ENCODE measurements at places on chromosomes 16 and 17.

- DNase-seq: no peak
These were observed 584.7 kb downstream of the WWOX start for GRCh38 chr16:78684030-78684611.

DNA sequence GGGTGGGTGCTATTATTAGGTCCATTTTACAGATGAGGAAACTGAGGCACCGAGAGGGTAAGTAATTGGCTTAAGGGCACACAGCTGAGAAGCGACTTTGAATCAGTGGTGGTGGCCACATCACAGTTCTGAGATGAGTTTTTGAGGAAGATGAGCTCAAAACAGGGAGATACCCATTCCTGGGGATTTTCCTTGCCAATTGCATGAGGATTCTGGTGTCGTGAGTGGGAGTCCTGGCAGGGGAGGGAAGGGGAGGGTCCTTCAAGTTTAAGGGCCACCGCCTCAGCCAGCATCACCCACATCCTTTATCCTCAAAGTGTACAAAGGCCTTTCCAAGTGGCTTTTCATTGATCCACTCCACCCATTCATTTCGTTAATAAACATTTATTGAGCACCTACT lies 45.3 kb downstream of the IL21R start:
- no peak for DNase-seq

DNA sequence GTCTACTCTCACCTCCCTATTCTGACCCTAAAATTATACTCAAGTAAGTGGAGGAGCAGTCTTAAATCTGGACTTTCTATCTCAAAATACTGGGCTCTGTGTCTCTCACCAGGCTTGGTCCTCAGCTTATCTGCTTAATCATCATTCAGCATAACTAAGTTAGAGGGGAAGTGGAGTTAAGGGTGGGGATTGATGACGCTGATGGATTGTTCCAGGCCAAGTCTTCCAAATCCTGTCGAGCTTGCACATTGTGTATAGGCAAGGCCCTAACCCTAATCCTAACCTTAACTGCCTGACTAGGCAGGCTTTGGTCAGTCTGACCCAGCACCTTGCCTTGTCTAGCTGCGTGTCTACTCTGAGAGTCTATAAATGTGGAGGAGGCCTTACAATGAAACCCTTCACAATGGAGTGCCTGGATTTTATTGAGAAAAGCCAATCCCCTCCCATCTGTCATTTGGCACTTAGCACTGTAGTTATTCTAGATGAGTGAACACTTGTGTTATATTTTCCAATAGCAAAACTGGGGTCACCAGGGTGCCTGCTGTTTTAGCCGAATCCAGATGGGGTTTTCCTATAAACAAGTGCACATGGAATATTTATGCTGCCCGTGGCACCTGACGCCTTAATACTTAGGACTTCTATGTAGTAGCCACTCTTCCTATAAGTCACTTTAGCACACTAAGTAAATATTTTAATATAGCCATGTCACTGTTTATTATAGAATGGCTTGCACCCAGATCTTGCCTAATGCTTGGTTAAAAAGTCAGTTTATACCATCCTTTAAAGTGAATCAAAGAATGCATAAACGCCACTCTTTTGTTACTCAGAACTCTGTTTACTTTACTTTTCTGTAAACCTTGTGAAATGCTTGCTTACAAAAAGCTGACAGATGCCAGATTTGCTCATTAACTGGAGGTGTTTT lies 193.2 kb upstream of the MYOCD start:
- peak; percentile 81 for DNase-seq

GRCh38 chr17:74148446-74148845 lies 55.0 kb upstream of the RPL38 start:
- no peak for DNase-seq

GRCh38 chr17:63066158-63066813 lies 100.3 kb downstream of the TANC2 start:
- no peak for DNase-seq

DNA sequence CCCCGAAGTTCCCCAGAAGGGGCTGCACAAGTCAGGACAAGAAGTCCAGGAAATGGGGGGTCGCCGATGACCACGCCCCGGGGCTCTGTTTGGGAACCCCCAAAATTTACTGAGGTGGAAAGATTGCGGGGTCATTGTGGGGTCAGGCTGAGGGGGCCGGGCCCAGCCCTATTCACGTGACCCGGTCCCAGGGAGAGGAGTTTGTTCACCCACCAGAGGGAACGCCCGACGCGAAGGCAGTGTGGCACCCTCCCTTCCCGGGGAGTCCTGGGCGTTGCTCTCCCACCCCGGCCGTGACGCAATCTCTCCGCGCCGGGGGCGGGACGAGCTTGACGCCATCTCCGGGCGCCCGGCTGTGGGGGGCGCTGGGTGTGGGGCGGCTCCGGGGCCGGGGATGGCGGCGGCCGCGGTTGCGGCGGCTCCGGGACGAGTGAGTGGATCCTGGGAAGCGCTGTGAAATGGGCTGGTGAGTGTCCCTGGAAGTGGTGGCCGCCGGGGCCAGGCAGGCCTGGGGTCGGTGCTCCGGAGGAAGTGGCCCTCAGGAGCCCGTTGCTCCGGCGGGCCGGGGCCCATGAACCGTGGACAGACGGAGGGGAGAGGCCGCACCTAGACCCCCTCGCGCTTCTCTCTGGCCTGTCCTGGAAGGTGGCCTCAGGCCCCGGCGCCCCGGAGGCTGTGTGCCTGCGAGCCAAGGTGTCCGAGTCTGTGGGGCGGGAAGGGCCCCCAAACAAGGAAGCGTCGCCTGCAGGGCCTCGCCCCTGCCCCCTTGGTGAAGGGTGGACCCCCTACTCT lies at the start of gene ATXN1L:
ATXN1L (plus strand) TSS at position 338 of the 792 bp plus-strand sequence. CDS start 3,765 bp downstream, outside the sequence.
- peak; percentile 55 for DNase-seq
